Activated CD4-positive, alpha-beta T cell treated with anti-CD3 and anti-CD28 coated beads for 36 hours (primary cell): ENCODE measurements at places on chromosomes 4 and X. TPM values are rescaled to one million over a fixed set of nuclear protein-coding genes. Genes with fewer than 3 reads are reported as not detected.

The LUZP4 gene
- not detected for total RNA-seq

The CCNB3 gene
- 0.43 TPM for total RNA-seq

The ARHGEF38 gene
- total RNA-seq = not detected

The SPANXD gene
- total RNA-seq = not detected

The BBS12 gene
- 3.9 TPM for total RNA-seq

The NOX1 gene
- total RNA-seq = not detected

The VCX2 gene
- total RNA-seq = not detected

The KIT gene
- total RNA-seq = not detected

The SMARCAD1 gene
- total RNA-seq = 32.3 TPM

The ZNF157 gene
- 0.79 TPM for total RNA-seq

The USP51 gene
- total RNA-seq = 1.5 TPM

The LEF1 gene
- total RNA-seq = 302 TPM

The RPA4 gene
- total RNA-seq = 0.30 TPM

The TRAM1L1 gene
- total RNA-seq = not detected

The CT47A1 gene
- total RNA-seq = not detected
